ENCODE measurements at places on chromosomes 6 and 20. TPM values are rescaled to one million over a fixed set of nuclear protein-coding genes. Genes with fewer than 3 reads are reported as not detected.

PKIB gene
- total RNA-seq: 6.0 TPM

TMEM200A gene
- total RNA-seq: not detected

DEFB124 gene
- not detected for total RNA-seq

LSM2 gene
- 36.9 TPM for total RNA-seq

ZNF451 gene
- 63.0 TPM for total RNA-seq

TMEM244 gene
- not detected for total RNA-seq

SLC24A3 gene
- not detected for total RNA-seq

CST2 gene
- not detected for total RNA-seq

GRCh38 chr6:150895928-150896632, 30.6 kb downstream of the MTHFD1L start:
- peak overlapping the region; percentile 19 for H3K27ac ChIP-seq
- H3K4me1 ChIP-seq: peaks cover 13% of the 10 kb centered on the region
- no peak for DNase-seq
- no peak overlapping the region for H3K4me3 ChIP-seq

DNA sequence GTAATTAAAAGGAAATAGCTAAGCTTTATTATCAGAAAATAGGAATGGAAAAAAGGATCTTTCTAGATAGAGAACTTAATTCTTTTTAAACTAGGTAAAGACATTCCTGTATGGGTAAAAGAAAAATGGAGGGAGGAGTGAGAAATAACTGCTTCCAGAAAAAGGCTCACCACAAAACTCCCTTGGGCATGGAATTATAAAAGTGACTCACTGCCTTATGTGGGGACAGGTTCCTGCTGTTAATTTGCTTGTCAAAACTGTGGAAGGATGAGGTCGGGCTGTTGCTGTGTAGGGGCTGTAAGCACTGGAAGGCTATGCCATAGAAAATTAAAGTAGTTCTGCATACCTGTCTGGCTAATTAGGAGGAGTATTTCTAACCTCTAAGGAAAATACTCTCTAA, 158.7 kb downstream of the UBE3D start:
- H3K27ac ChIP-seq: no peak overlapping the region
- peak; percentile 55 for DNase-seq

- H3K27ac ChIP-seq: no peak overlapping the region
- no peaks in the 10 kb centered on the region for H3K27me3 ChIP-seq
- no peak for DNase-seq
- peak overlapping the region; percentile 67 for H3K4me3 ChIP-seq
- H3K36me3 ChIP-seq: no peaks in the 10 kb centered on the region
- no peaks in the 10 kb centered on the region for H3K4me1 ChIP-seq
Observed at GRCh38 chr6:144149558-144149893, 791 bp upstream of the STX11 start.

- H3K27ac ChIP-seq: no peak overlapping the region
- H3K27me3 ChIP-seq: no peaks in the 10 kb centered on the region
- no peak overlapping the region for H3K4me3 ChIP-seq
- peaks cover 89% of the 10 kb centered on the region for H3K36me3 ChIP-seq
- no peak for DNase-seq
Observed at GRCh38 chr20:62902926-62903615, 23.2 kb downstream of the DIDO1 start.

DNA sequence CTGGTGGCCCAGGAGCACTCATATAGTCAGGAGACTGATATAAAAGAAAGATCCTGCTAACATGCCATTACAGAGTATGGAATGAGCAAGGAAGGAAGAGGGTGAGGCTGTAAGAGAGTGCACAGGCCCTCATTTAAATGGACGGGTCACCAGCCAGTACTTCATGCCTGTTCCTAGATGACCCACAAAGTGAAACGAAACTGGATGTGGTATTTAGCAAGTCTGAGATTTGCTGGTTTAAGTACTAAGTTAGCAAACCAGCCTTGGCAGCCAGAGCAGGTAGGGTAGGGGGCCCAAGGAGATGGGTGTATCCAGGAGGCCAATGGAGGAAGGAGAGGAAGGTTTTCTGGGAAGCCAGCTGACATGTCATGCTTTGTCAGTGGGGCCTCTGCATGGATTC, 15.9 kb downstream of the NT5E start:
- H3K4me1 ChIP-seq: peaks cover 52% of the 10 kb centered on the region
- peak overlapping the region; percentile 55 for H3K27ac ChIP-seq
- no peaks in the 10 kb centered on the region for H3K27me3 ChIP-seq
- H3K36me3 ChIP-seq: no peaks in the 10 kb centered on the region

DNA sequence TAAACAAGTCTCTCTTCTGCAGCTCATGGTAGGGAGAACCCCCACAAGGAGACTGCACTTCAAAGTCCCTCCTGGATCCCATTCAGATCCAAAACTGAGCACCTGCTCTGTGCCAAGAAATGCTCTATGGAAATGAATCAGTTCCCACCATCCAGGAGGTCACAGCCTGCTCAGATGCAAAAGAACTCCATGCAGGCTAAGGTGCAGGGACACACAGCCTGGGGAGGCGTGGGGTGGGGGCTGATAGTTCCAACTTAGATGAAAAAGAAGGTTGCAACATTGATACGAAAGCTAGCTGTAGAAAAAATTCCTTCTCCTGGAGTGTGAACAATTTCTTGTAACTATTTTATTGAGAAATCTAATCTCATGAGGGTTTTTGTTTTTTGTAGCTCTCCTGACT, 111.0 kb upstream of the TMEM170B start:
- no peaks in the 10 kb centered on the region for H3K36me3 ChIP-seq
- H3K27ac ChIP-seq: no peak overlapping the region
- H3K4me1 ChIP-seq: peaks cover 19% of the 10 kb centered on the region
- DNase-seq: no peak
- no peaks in the 10 kb centered on the region for H3K27me3 ChIP-seq
- H3K4me3 ChIP-seq: no peak overlapping the region

GRCh38 chr6:113997116-113997515, 26.2 kb upstream of the HDAC2 start:
- H3K4me1 ChIP-seq: peaks cover 31% of the 10 kb centered on the region
- peak; percentile 40 for DNase-seq
- no peaks in the 10 kb centered on the region for H3K36me3 ChIP-seq
- no peaks in the 10 kb centered on the region for H3K27me3 ChIP-seq

DNA sequence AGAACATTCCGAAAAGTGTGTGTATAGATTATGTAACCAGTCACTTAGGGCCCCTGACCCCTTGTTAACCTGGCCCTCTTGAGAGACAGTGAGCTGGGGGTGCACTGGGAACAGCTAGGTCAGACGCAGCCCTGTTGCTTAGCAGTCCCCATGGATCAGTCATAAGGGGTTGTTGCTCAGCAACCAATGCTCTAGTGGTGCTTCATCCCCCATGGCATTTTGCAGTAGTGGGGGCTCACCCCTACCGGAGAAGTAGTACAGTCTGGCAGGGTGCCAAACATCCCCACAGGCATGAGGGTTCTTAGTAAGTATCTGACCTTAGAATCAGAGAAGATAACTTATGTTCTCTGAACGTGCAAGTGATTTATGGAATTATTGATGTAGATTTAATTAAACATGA, 12.3 kb downstream of the PKIB start:
- DNase-seq: no peak
- no peak overlapping the region for H3K4me3 ChIP-seq
- no peak overlapping the region for H3K27ac ChIP-seq
- no peaks in the 10 kb centered on the region for H3K27me3 ChIP-seq
- no peaks in the 10 kb centered on the region for H3K36me3 ChIP-seq
- peaks cover 15% of the 10 kb centered on the region for H3K4me1 ChIP-seq

Data from MCF 10A (cell line).